8988T (cell line): ENCODE measurements at places on chromosomes 7 and 10.

- no peak for DNase-seq
Observed at GRCh38 chr10:11411926-11412545, 199.4 kb downstream of the USP6NL start.

- DNase-seq = no peak
Observed at GRCh38 chr7:44561962-44562621, 11.6 kb downstream of the DDX56 start.

DNA sequence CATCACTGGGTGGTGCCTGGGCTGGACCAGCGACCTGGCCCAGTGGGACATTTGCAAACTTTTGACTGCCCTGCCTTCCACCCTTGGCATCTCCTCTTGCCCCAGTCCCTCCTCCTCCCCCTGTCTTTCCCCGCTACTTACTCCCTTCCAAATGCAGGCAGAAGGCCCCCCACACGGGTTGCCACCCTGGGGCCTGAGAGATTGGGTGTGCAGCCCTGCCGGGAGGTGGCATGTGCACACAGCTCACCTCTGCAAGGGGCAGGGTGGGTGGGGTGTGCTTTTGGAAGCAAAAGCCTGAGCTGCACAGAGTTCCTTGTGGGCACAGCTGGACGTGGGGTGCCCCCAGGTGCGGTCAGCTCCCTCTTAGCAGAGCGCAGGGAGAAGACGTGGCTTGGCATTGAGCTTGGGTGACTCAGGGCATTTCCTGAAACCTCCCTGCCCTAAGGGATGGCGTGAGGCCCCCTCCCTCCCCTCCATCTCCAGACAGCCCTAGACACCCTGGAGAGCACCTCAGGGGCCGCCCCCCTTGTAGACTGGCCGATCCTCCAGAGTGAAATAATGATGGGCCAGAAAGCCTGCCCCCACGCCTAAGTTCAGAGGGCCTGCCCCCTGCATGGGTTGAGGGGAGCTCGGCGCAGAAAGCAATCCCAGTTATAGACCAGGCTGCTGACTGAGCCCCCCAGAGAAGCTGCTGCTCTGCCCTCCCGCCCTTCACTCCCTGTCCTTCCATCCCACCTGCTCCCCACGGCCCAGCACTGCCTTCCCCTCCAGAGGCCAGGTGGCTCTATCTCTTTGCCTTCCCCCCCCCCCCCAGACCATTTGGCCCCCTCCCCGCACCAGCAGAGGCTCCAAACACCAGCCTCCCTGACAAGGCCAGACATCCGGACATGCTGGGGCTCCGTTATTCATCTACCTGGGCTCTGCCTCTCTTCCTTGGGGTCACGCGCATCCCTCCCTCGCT is 2.3 kb upstream of the SHH start:
- no peak for DNase-seq

GRCh38 chr7:138784692-138785091 is 13.1 kb upstream of the TMEM213 start:
- DNase-seq = no peak

DNA sequence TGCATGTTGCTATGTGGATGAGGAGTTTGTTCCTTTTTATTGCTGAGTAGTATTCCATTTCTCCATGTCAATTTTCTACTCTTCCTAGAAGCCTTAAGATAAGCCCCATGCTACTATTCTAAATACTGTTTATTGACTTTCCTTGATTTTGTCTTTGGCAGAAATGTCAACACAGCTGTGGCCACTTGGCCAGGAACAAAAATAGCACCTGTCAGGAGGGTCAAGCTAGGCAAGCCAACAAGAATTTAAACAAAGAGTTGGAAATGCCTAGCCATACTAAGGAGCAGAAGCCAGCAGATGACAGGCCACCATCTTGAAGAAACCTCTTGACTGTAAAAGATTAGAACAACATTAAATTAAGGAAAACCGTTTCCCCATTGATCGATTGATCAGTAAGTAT is 34.7 kb downstream of the JAZF1 start:
- no peak for DNase-seq

DNA sequence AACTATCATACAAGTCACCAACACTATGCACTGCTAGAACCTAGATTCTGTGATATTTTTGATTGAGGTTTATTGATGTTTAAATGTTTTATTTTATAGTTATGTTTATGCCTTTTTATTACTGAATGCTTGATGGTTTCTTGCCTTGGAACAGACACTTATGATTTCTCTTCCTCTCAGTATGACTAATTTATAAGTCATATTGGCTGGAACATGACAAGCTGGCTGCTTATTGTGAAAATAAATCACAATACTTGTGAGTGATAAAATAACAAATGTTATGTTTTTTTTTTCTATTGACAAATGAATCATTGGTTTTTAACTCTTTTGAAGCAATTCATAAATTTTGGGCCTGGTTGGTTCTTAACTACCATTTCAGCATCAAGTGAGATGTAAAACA is 142.0 kb upstream of the MALRD1 start:
- DNase-seq = no peak

- DNase-seq = no peak
Observed at GRCh38 chr10:13741438-13741837, 154.7 kb downstream of the PRPF18 start.

- DNase-seq = no peak
Observed at GRCh38 chr7:126723966-126724544, 528.7 kb downstream of the GRM8 start.

- DNase-seq = no peak
Observed at GRCh38 chr7:110856704-110857103, 234.2 kb upstream of the LRRN3 start.

- no peak for DNase-seq
Observed at GRCh38 chr7:29113384-29114102, 32.8 kb downstream of the CPVL start.

GRCh38 chr7:25216837-25217236 is 11.4 kb downstream of the NPVF start:
- no peak for DNase-seq

DNA sequence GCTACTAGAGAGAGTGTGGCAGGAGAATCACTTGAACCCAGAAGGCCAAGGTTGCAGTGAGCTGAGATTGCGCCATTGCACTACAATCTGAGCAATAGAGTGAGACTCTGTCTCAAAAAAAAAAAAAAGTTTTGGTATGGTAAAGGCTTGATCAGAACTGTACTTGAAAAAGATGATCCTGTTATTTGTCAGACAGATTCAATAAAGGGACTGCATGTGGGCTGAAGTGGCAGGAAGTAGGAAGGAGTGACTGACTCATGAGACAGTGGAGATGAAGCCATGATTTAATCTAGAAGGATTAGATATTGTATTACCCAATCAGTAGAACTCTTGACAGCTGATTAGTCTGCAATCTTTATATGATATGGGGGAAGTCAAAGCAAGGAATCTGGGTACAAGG is 2.7 kb upstream of the TMEM254 start:
- no peak for DNase-seq

GRCh38 chr7:24227603-24228359 is 56.2 kb upstream of the NPY start:
- DNase-seq = no peak

DNA sequence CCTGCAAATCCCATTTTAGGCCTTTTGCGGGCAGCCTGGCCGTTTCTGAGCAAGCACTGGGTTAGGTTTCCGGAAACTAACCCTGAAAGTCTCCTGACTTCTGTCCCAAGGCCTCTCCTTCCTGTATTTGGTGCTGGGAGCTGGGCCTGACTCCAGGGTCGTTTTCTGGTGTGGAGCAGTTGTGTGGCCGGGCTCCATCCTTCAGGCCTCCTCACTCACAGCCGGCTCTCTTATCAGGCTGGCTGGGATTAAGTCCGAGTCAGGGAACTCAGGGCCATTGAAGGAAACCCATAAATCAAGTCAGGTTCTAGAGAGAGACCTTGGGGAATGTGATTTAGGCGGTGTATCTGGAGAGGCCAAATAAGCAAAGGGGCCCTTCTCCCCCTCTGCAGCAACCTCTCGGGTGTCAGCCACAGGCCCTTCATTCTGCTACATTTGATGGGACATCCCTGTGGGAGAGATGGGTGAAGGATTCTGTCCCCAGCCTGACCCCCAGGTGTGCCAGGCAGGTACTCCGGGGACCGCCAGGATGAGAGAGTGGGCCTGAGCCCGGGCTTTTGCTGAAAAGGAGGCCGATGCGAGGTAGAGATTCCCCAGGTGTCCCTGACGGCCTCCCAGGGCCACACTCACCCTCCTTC is 3.3 kb downstream of the GATA3 start:
- no peak for DNase-seq

DNA sequence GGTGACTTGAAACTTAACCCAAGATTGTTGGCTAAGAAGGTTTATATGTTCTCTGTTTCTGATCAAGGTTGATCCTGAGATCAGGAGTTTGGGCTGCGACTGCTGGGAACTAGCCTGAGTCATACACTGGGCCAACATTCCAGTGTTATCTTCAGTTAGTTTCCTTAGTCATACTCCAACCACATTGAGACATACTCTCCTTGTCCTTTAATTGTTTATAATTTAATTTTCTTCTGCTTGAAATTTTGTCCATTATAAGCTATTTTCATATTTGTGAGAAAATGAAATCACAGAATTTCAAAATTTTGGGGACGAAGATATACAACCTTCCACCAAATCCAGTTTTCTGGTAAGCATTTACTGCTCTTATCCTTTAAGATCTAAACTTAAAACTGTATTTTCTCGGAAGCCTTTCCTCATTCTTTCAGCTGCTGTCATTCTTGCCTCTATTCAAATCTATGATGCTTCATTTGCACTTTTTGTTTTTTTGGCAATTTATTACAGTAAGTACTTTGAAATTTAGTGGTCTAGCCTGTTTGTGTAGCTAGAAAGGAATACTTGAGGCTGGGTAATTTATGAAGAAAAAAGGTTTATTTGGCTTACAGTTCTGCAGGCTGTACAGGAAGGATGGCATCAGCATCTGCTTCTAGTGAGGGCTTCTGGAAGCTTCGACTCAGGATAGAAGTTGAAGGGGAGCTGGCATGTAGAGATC is 63.4 kb upstream of the POT1 start:
- peak; percentile 1 for DNase-seq

GRCh38 chr7:155170331-155170730 is 100.2 kb downstream of the HTR5A start:
- DNase-seq = no peak

GRCh38 chr7:81235997-81236396 is 317.1 kb upstream of the SEMA3C start:
- DNase-seq = no peak

DNA sequence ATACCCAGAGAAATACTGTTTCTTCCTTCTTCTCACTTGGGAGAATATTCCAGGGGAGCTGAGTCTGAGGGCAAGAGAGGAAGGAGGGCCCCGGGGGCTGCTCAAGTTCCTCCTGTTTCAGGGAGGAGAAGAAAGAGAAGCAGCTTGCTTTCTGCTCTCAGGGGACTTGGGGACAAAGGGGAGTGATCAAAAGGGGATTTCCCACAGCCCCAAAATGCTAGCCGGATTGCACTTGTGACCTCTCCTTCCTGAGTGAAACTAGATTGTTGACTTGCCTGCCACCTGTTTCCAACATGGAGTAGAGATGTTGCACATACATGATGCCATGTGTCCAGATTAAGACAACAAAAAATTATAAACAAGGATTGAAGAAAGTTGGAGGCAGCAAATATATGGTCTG is 28.7 kb upstream of the PDCD4 start:
- DNase-seq = no peak

- DNase-seq = no peak
Observed at GRCh38 chr10:58094985-58095718, 172.5 kb downstream of the IPMK start.

DNA sequence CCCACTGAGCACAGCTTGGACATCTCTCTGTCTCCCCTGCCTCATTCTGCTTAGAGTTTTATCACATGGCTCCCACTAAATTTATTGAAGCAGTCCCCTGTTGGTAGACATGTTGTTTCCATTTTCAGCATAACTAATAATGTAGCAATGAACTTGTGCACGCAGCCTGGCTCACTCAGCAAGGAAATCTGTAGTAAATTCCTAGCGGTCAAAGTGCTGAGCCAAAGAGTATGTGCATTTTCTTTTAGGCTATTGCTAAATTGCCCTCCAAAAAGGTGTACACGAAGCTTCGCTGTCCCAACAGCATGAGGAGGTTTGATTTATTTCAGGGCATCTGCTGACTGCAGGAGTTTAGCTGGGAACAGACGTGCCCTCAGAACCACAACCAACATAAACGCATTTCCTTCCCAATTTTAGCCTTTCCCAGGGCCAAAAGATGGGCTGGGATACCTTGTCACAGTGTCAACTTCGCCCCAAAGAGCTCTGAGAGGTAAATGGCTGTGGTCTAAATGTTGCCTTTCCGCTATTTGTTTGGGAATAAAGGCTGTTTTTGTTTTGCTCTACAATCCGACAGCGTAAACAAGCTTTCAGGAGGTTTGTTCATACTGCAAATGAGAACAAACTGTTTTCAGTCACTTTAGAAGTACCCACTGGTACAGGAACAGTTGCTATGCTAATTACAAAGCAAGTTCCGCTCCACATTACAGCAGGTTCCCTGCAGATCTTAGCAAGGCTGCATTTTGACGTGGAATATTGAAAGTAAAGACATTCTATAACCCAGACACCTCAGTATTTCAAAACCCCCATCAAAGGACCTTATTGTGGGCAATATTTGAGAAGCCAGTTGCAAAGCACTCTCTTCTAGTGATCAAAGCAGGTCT is 16.8 kb downstream of the VSIR start:
- DNase-seq = no peak

DNA sequence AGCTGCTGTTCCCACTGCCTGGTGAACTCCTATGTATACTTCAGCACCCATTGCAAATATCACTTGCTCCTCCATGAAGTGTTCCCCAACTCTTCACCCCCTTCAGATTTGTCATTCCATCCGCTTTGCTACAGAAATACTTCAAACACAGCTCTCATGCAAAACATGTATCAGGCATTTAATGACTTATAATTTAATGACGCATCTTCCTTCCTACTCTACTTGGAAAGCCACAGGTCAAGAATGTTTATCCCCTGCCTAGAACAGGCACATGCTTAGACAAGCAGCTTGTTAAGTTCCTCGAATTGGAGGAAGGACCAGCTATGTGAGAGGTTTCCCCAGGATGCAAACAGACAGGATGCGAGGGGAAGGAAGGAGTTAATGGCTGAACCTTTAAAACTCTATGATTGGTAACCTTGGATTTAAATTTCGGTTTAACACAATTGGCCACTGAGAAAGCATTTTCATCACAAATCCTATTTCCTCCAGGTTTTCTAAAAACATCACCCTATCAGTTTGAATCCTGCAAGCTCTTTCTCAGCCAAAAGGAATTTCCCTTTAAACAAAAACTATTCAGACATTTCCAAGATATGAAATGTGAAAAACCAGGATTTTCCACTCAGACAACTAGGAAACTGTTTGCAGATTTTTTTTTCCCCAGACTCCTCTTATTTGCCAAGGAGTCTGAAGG is 11.5 kb downstream of the CREB3L2 start:
- DNase-seq = no peak

- no peak for DNase-seq
Observed at GRCh38 chr10:131915990-131916766, 15.4 kb downstream of the PPP2R2D start.
